ENCODE measurements at places on chromosomes 13 and 19.

- DNase-seq, result no peak
These were observed 5.7 kb upstream of the OR7G3 start for GRCh38 chr19:9132422-9132821.

DNA sequence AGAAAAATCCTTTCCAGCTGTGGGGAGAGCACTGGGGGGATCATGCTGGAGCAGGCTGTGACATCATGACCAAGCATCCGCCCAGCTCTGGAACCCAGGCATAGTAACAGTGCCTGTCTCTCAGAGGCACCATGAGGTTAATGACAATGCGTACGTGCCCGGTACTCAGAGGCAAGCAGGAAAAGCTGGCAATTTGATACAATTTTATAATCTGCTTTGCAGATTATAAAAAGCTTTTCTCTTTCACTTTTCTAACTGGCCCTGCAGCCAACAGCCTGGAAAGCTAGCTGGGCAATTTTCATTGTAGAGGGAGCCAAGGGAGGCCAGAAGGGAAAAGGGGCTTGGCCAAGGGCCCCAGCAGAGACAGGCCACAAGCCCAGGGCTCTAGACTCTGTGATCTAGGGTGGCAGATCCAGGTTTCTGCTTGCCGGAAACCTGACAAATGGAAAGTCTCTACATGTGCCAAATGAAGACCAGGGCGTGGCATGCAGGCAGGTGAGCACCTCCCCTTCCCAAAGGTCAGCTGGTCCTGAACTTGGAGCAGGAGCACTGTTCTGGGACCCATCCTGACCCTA is 22.7 kb downstream of the VRK3 start:
- no peak for DNase-seq

DNA sequence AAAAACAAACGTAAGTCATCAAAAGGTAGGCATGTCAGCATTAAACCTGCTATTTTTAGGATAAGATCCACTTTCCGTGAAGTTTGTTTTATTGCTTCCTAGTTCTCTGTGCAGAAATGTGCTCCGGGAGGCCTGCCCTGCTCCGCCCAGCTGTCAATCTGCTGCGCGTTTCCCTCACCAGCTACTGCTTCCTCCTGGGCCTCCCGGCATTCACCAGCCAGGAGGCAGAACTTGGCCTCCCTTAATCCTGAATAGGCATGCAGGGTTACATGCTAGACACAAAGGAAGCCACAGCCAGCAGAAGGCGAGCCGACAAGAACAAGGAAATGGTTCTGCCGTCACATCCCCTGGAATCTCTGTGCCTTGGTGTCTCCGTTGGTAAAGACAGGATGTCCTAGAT is 386.2 kb downstream of the IRS2 start:
- DNase-seq, result no peak

- no peak for DNase-seq
These were observed 25.4 kb upstream of the GPR12 start for GRCh38 chr13:26785838-26786630.

DNA sequence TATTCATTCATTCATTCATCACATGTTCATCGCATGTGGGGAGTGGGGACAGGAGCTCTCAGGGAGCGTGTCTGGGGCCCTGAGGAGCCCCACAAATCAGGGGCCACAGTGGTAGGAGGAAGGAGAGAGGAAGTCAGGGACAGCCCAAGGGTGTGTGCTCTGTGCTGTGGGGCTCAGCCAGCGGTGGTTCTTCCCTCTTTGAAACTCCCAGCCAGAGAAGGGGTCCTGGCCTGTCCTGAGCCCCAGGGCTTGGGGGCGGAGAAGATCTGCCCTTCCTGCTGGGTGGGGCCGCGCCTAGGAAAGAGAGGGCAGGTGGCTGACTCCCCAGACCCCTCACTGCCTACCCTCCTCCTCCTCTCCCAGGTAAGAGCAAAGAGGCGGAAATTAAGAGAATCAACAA is 14.6 kb downstream of the AP2A1 start:
- no peak for DNase-seq

GRCh38 chr19:53982611-53983010 is 8.8 kb upstream of the CACNG6 start:
- no peak for DNase-seq

DNA sequence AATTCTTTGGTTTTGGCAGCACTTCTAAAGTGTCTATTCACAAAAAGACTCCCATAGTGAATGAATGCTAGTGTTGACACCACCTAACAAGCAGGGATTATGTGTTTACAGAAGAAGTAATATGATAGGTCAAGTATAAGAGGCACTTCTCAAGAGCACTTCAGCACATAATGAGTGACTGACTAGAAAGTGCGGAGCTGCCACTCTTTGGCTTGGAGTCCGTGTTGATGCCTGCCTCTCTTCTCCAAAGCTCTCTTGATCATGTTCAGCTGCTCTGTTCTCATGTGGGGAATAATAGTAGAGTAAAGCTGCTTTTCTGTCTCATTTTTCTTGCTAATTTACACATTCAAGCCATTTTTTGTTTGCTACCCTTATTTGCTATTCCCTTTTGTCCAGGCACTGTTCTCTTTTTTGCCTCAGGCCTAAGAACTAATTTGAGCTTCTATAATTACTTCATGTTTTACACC is 22.7 kb upstream of the MAB21L1 start:
- no peak for DNase-seq

- DNase-seq, result peak; percentile 73
These were observed at the start of gene POU2F2 for GRCh38 chr19:42132030-42132628. POU2F2 (minus strand) TSS chr19:42132446; CDS start chr19:42132411, 35 bp downstream.

DNA sequence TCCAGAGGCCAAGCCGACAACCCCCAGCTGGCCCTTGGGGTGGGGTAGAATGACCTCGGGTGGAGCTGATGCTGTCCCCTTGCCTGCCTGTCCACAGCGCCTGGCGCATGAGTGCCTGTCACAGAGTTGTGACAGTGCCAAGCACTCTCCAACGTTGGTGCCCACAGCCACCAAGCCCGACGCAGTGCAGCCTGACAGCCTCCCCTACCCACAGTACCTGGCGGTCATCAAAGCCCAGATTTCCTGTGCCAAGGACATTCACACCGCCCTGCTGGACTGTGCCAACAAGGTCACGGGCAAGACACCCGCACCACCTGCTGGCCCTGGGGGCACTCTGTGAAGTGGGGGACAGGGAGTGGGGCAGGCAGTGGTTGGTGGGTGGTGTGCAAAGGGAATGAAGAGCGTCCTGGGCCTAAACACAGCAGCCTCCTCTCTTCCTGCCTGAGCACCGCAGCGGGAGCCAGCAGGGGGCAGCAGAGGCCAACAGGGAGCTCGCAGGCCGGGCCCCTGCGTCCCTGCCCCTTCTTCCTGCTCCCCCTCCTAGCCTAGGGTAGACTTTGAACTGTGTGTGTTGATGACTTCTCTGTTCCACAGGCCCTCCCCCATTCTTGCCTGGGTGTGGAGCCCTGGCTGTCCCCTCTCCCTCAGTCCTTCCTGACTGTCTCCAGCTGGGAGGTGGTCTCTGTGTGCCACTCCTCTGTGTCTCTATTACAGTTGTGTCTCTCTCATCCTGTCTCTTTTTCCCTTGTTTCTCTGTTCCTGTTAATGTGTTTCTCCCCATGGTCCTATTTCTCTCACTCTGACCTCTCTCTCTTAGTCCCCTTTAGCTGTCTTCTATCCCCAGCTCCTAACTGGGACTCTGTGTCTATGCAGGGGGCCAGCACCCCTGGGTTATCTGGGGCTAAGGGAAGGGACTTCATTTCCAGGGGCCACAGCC is 6.5 kb downstream of the MED29 start:
- DNase-seq, result peak; percentile 89

DNA sequence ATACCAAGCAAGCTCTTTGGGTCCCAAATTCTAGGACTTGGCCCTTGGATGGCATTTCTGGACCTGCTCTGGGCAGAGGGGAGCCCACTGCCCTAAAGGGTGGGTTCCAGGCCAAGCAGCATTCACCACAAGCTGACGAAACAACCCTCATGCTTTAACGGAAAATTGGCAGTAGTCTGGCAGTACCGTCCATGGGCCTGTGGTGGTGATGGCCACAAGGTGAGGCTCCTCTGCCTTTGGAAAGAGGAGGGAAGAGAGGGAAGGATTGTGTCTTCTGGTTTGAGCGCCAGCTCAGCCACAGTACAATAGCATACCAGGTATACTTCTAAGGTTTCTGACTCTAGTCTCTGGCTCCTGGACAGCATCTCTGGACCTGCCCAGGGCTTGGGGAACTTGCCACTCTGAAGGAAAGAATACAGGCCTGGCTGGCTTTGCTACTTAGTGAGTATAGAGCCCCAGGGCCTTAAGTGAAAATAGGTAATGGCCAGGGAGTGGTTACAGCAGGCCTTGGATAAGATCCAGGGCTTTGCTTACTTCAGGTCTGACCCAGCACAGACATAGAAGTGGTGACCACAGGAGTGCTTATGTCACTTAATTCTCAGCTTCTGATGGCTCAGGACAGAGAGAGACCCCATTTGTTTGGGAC is 595.5 kb downstream of the LMO7 start:
- no peak for DNase-seq

- DNase-seq, result no peak
These were observed 97.5 kb upstream of the FBXL3 start for GRCh38 chr13:77124423-77124822.

DNA sequence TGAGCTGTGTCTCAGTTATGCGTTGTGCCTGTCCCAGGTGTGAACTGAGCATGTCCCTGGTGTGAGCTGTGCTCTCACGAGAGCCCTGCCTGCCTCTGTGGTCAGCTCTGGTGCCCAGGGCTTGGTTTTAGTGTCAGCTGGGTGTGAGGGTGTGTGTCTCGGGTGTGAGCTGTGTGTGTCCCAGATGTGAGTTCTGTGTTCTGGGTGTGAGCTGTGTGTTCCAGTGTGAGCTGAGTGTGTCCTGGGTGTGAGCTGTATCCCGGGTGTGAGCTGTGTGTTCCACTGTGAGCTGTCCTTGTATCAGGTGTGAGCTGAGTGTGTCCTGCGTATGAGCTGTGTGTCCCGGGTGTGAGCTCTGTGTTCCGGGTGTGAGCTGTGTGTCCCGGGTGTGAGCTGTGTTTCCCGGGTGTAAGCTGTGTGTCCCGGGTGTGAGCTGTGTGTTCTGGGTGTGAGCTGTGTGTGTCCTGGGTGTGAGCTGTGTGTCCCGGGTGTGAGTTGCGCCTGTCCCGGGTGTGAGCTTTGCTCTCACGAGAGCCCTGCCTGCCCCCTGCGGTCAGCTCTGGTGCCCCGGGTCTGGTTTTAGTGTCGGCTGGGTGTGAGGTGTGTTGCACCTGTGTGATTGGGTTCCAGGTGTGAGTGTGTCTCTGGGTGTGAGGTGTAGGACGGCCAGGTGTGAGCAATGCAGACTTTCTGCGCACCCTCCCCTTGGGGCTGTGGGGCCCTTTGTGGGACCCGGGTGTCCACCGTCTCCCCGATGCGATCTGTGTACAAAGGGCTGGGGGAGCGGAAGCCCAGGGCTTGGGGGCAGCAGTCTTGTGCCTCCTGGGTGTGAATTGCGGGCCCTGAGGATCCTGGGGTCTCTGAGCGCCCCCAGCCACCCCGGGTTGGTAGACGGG is 7.1 kb upstream of the PEAK3 start:
- no peak for DNase-seq

- DNase-seq, result no peak
These were observed 25.3 kb upstream of the MED4 start for GRCh38 chr13:48120241-48120640.

- DNase-seq, result no peak
These were observed 53.2 kb upstream of the SHKBP1 start for GRCh38 chr19:40523322-40524047.

DNA sequence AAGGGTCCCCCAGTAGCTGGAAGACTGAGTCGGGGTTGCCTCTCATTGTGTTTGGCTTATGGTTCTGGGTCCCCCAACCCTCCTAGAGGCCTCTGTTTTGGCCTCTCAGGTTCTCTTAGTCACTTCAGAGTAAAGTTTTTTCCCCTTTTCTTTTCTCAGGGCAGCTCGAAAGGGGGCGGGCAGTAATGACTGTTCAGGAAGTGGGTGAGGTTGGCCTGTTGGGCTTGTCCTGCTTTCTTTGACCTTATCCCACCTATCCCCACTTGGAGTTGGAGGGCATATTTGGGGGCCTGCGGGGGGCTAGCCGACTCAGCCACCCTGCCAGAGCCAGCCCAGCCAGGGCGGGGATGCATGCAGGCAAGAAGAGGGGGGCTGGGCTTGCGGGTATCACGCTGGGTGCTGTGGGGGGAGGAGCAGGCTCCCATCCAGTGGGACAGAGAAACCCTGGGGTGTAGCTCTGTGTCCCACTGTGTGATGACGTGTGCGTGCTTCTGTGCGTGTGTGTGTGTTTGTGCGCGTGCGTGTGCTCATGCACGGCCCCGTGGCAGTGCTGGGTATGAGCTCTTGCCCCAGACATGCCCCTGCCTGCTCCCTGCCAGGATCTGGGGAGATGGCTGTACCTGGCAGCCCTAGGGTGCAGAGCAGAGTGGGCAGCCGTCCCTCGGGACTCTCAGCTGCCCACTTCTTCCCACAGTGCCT is 1.4 kb downstream of the CIC start:
- DNase-seq, result no peak

DNA sequence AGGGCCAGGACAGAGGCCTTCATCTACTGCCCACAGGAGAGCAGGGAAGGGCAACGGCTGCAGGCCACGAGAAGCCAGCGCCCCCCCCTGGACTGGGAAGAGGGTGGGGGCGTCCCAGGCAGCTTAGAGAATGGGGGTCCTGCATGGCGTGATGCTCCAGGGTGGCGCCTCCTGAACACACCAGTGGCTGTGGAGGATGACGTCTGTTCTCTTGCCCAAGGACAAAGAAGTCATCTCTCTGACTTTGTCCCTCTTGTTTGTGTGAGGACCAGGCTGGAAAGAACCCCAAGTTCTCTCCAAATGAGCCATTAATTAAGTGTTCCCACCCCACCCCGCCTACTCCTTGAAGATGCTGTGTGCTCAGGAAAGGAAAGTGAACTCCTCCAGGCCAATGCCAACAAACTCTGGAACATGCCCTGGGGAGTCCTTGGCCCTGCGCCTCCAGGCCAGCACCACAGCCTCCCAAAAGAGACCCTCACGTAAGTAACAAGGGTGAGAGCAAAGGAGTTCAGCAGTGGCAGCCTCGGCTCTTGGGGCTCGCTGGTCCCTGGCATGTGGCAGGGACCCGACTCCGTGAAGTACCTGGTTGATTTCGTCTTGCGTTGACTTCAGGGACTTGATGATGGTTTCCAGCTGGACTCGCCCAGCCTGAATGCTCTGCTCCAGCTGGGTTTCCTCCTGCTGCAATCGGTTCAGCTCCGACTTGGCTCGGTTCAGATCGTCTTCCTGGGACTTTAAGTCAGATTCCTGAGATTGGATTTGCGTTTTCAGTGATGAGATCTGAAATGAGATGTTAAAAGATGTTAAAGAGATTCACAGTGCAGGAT is 68.4 kb downstream of the EPS15L1 start:
- no peak for DNase-seq

DNA sequence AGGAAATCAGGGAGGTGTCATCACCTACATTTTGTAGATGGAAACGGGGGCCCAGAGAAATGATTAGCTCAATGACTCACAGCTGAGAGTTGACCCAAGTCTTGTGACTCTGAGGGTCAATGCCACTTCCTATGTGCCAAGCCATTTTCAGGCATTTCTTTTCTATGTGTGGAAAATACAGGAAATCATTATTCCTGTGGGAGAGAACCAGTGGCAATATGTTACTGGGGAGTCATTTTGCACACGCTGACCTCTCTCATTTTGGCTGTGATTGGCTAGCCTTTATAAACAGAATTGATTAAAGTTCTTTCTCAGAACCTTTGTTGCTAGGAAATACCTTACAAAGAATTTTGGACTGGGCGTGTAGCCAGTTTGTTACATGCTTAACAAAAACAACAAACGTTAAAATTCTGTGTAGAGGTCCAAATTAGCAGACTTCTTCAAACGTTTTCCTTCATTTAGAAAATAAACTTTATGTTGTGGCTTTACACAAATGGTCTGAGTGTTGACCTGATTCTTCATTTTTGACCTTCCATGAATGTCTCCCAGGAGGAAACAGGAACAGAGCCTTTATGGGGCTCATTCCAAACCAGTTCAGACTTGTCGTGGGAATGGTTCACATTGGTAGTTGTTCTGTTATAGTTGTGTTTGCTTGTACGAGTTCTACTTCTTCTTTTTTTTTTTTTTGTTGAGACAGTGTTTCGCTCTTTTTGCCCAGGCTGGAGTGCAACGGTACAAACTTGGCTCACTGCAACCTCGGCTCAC is 11.4 kb downstream of the PCCA start:
- no peak for DNase-seq

Data from stimulated activated CD8-positive, alpha-beta memory T cell treated with anti-CD3 and anti-CD28 coated beads, Interleukin-7, amount 100 ng/mL, for 1 hour (primary cell).